GM20000 (cell line): ENCODE measurements at places on chromosomes 5 and 9.

DNA sequence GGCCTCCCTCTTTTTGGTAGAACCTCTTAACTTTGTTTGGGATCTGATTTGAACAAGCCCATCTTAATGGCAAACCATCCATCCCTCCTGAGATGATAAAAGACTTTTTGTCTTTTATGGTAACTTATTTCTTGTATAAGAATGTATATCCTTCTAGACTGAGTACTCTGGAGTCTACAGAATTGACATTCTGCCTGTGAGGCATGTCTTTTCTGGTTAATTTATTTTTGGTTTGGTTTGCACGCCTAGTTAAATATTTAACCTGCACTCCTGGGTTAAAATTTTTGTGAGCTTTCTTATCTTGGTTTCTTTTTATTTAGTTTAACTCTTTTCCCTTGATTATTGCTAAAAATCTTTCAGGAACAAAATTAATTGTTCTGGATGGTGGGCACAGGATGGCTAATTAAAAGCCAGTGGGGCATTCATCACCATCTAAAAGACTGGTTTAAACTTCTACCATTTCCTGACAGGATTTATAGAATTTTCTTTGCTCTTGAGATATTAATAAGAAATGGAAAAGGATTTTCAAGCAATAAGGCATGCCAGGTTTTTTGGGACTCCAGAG, 50.3 kb downstream of the PHAX start:
- DNase-seq, result no peak

DNA sequence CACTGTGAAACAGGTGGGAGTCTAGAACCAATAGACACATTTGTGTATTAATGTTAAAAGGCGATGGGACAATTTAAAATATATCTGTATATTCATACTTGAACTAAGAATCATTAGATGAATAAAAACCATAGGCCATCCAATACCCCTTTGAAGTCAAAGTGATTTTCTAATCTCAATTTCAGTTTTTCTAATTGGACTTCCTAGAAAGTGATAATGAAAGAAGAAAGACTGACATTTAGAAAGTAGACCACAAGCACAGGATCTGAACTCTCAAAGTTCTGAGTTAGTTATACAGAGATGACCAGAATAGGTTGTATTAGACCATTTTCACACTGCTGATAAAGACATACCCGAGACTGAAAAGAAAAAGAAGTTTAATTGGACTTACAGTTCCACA, 412.8 kb upstream of the PIK3R1 start:
- peak; percentile 32 for DNase-seq

DNA sequence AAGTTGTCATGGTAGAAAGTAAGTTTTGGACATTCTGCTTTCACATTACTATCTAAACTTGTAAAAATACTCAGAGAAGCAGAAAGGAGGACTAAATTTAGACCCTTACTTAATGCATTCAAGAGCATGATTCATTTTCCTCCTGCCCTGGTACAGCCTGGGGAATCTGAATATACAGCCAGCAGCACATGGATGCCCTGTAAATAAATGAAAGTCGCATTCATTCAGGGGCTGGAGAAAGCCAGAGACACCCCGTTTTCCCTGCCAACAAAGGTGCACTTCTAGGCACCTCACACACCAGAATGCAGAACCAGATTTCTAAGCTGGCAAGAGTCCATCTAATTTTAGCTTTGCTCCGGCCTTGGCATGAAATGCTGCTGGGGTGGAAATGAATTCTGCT, 172.7 kb upstream of the KLF9 start:
- no peak for DNase-seq

GRCh38 chr5:77452351-77452750, 39.8 kb downstream of the WDR41 start:
- no peak for DNase-seq

DNA sequence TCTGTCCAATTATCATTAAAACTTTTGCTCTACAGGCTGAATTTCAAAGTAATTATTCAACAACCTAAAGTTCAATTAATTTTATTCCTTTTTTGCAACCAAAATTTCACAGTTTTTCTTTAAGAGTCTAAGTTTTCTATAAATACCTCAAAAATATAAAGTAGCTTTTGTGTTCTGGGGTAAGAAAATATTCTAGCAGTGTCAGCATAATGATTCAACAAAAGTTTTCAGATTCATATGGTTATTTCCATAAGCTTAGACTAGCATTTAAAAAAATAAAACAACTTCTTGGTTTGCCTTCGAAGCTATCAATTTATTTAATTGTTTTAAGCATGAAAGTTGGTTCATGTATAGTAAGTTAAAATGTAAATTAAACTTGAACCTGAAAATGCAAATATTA, 1962.3 kb upstream of the CDH6 start:
- DNase-seq, result no peak

DNA sequence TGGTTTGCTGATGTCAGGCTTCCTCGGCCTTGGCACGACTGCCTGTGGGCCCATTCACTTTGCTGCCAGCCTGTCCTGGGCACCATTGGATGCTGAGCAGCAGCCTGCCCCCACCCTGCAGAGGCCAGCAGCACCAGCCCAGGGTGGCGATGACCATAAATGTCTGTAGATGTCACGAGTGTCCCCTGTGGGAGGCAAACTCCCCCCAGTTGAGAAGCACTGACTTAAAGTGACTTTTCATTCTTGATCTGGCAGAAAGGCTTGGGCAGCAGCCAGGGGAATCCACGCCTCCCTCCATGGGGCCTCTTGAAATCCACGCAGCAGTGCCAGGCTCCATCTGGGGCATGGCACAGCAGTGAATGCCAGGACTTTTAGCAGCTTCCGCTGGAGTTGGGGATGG, 21.8 kb downstream of the IRX4 start:
- DNase-seq, result no peak

DNA sequence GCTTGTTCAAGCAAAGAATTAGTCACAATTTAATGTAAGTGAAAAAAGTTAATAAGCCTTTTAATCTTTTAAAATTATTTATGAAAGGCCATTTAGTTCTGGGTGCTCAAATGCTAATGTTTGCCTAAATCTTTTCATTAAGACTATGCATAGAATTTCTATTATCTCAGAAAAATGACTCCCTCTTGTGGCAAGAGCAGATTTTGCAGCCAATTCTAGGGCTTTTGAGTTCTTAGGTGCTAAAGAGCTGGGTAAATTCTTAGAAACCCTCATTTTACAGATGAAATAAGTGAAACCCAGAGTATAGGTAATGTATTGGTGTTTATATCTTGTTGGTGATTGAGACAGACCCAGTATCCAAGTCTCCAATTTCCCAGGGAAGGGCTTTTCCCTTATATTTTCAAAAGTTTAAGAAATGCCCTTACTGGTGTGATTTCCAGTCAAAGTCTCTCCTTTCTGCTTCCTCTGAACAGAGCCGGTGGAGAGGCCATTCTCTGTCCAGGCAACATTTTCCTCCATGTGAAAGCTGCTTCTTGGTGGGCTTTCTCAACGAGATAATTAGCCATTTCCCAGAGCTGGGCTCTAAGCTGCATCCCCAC, 24.1 kb upstream of the PCSK5 start:
- DNase-seq, result peak; percentile 20

DNA sequence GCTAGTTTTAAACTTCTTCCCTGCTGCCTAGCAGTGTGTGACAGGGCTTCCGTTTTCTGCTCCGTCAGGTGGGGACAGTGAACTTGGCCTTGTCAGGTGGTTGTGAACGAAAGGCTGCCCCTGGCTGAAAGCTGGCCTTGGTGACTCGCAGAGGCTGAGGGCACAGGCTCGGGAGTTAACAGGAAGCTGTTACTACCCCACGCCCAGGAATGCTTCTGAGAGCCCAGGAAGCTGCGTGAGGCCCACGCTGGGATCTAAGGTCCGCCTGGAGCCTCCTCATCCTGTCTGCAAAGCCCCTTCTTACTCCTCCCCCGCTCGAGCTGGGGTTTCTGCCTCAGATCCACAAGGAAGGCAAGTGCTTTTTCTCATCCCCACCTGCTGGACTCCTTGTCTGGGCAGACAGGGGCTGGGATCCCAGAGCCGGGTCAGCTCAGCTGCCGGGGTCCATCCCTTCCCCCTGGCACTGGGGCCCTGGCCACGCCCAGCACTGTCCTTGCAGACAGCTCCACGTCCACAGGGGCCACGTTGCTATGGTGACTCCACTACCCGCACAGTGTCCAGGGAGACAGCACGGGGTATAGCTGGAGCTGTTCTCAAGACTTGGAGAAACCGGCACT, 124.7 kb upstream of the TBC1D2 start:
- DNase-seq, result peak; percentile 22

DNA sequence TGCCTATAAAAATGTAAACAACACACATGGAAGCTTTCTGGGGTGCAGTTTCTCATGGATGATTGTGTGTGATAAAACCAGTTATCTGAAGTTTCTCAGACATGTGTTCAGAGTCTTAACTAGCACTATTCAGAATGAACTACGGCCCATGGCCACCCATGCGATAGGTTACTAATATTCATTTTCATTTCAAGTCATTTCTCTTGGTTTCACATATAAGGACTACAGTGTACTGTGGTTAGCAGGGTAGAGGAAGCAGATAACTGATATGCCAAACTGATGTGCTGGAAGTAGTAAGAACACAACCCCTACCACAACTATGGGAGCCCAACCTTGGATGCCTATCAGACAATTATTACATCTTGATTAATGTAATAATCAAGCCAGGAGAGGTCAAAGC, 372.1 kb downstream of the DTWD2 start:
- DNase-seq, result no peak

- no peak for DNase-seq
Observed at GRCh38 chr9:137076636-137077009, 694 bp upstream of the UAP1L1 start.

GRCh38 chr5:173809014-173809413, 79.1 kb upstream of the CPEB4 start:
- no peak for DNase-seq

GRCh38 chr9:137038916-137039315, 7.0 kb upstream of the FUT7 start:
- DNase-seq, result no peak

GRCh38 chr9:96686638-96687335, 31.7 kb upstream of the PRXL2C start:
- DNase-seq, result peak; percentile 65

- no peak for DNase-seq
Observed at GRCh38 chr9:18800579-18800978, 232.4 kb downstream of the SAXO1 start.
